ENCODE measurements at places on chromosomes 4 and X.
A peak's percentile ranks its signal among the peaks of the same experiment; 100 is the strongest.

DNA sequence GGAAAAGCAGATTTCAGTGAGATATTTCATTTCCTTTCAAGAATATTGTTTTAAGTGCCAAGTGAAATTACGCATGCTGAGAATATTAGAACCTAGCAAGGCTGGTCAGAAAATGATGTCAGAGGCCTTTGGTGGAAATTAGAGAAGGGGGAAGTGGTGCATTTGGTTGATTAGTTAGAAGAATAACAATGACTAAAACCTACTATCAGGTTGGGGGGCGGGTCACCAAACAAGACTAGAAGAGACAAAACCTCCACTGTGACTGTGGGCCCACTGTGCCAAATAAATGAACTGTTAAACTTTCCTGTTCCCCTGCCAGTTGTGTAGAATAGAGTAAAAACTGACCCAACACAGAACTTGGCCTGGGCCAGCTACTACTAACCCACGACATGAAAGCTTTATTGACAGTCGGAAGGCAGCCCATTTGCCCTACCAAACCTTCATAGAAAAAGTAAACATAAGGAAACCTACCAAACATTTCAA, 2.9 kb downstream of the RAPGEF2 start:
- no peak for DNase-seq

- DNase-seq, result no peak
Measured at GRCh38 chrX:153495903-153496589, 1.3 kb downstream of the BGN start.

GRCh38 chr4:4868758-4869723, 9.6 kb downstream of the MSX1 start:
- no peak for DNase-seq

DNA sequence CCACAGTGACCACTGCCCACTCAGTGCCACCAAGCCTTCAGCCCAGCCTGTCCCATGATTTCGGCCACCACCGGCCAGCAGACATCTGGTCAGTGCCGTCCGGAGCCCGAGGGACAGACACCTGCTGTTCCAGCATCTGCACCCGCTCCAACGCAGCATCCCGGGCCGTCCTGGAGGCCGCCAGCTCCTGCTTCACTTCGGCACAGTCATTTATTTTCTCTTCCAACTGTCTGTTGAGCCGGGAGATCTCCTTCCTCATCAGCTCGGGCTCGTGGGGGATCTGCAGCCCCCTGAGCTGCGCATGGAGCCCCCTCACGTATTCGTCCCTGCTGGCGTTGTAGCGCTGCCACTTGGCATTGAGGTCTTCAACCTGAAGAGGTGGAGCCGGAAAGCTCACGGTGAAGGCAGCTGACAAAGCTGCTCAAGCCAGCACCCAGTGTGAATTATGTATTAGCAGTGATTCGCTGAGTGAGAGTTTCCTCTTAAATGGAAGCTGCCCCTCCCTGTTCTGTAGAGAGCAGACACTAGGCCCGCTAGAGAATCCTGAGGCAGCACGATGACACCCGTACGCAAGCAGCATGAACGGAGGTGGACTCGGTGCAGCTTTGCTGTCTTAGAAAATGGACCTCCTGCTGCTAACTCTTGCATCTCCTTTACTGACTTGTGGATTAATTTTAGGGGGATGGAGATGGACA, 11.4 kb downstream of the TNIP2 start:
- no peak for DNase-seq

DNA sequence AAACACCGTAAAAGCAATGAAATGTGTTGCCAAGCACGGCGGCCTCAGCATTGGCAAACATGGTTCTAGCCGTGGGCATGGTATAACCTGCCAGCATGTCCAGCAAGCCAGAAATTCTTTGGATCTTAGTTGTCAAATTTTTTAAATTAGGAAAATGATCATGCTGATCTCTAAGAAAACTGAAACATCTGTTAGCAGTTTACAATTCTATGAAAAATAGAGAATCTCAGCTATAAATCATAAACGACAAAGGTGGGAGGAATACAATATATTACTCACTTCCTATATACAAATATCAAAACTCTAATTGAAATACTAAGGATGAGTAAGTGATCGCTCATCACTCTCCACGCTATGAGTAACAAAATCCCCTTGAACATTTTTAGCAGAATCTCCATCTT, 130.3 kb downstream of the ADGRA3 start:
- DNase-seq, result no peak

- peak; percentile 38 for DNase-seq
Measured at GRCh38 chr4:3644849-3645627, 112.8 kb upstream of the LRPAP1 start.

- DNase-seq, result no peak
Measured at GRCh38 chr4:26947318-26947717, 86.7 kb downstream of the STIM2 start.

GRCh38 chr4:3529363-3529762, 2.9 kb downstream of the LRPAP1 start:
- DNase-seq, result no peak

DNA sequence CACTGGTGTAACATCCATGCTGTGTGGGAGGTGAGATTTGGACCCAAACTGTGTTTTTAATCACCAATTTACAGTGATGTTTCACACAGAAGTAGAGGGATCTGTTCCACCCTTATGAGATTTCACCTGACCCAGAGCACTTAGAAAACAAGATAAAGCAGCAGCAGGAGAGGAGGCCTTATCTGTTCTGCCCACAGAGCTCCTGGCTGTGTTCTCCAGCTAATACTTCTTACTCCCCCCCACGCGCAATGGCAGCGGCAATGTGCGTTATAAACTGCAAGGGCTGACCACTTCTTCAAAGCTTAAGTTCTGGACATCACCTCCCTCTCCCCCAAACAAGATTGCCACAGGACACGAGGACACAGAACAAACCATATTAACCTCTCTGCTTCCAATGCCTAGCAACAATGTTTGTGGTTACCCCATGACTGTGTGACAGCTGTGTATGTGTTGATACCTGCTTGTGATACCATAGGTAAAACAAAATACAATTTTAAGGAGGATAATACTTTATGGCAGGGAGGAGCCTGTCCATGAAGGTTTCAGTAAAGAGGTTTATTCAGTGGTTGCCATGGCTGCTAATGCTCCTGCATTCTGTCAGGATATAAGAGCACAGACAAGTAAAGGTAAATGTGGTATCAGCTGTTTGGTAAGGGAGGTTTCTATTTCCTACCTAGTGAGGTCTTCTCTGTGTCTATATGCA, 210.0 kb downstream of the SOWAHB start:
- peak; percentile 11 for DNase-seq

- no peak for DNase-seq
Measured at GRCh38 chr4:146269228-146269653, 54.9 kb downstream of the REELD1 start.

GRCh38 chr4:121339307-121339706, 41.5 kb downstream of the QRFPR start:
- no peak for DNase-seq

GRCh38 chrX:150088766-150089518, 150.7 kb upstream of the EOLA2 start:
- no peak for DNase-seq

DNA sequence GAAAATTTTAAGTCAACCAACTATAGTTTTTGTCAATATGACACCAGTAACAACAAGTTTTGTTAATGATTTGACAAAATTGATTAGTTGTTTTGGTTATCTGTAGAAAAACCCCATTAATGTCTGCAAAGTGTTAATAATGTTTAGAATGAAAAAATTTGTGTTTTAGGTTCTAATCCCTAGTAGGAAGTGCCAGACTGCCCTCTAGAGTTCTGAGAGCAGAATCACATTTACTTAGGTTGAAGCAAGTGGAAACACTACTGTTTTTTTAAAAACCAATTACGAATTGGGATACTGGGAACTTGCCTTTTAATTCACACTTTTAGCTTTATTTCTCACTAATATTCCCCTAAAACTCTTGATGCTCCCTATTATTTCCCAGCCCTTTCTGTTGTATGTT, 101.1 kb upstream of the CYLC1 start:
- DNase-seq, result no peak

GRCh38 chr4:186979961-186980745, 256.5 kb upstream of the FAT1 start:
- DNase-seq, result no peak

GRCh38 chr4:11602606-11603340, 174.1 kb upstream of the HS3ST1 start:
- DNase-seq, result no peak

DNA sequence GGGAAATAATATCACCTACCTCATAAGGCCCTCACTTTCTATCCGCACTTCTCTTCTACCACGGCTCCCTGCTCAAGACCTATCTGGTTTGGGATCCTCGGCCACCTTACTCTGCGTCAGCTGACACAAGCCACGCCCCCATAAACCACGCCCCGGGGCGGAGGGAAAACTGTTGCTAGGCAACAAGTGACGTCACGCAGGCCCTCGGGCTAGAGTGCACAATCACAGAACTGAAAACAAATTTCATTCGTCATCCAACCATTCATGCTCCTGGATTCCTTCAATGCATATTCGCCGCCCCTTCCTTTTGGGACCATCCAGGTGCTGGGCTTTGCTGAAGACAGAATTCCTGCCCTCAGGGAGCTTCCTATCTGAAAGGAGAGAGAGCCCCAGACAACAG, 66.3 kb downstream of the SMC1A start:
- no peak for DNase-seq

DNA sequence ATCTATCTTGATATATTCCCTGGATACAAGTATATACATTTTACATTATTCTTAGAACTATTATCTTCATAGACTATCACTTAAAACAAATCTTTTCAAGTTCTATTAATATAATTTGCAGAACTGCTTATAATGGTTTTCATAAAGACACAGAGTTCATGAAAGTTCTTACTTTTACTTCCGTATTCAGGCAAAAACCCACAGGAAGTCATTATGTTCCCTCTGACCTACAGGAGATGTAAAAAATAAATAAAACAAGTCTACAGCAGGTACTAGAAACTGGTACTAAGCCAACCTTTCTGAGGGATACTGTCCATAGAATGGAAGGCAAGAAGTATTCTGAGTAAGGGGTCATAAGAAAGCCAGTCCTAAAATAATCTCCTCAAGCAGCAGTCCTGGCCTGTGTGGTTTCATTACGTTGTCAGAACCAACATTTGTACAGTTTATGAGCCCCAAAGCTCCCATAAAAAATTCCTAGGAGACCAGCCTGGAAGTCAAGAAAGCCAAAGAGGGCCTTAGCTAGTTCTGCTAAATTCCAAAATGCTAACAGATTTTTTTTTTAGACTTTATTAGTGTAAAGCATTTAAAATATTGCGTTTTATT, 68.6 kb downstream of the CAMK2D start:
- DNase-seq, result no peak

DNA sequence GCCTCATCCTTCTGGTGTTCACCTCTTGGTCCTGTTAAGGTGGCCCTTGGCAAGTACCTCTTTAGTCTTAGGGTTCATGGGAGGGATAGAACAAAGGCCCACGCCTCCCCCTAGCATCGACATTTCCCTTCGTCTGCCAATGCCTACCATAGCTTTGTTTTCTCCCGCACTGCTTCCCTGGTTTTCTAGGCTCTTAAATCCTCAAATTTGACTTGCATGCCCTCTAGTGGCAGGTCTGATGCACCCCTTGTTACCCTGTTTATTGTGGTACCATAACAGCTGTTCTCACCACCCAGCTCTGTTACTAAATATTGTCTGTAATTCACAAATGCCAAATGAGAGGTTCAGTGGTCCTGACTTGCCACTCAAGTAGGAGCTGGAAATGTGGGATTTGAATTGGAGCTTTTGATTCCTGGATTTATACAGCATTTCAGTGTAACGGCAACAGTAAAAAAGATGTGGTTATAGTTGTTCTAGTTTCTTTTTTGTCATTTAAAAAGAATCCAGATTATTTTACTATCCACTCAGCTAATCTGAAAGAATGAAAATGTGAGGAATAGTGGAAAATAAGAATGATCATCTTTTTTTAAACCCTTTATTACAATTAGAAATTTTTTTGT, 100.1 kb downstream of the REPS2 start:
- DNase-seq, result peak; percentile 29

- DNase-seq, result no peak
Measured at GRCh38 chr4:37981844-37982720, 21.9 kb downstream of the PTTG2 start.

DNA sequence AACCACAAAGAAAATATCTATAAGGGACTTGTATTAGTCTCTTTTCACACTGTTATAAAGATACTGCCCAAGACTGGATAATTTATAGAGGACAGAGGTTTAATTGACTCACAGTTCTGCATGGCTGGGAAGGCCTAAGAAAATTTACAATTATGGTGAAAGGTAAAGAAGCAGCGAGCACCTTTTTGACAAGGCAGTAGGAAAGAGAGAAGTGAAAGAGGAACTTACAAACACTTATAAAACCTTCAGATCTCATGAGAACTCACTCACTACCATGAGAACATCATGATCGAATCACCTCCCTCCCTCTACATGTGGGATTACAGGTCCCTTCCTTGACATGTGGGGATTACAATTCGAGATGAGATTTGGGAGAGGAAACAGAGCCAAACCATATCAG, 856.0 kb downstream of the TRAM1L1 start:
- no peak for DNase-seq

GRCh38 chrX:67004451-67004850, 365.6 kb upstream of the EDA2R start:
- no peak for DNase-seq

- DNase-seq, result no peak
Measured at GRCh38 chr4:80264825-80265224, 1.6 kb upstream of the FGF5 start.

GRCh38 chr4:29948858-29949257, 771.3 kb upstream of the PCDH7 start:
- DNase-seq, result no peak

DNA sequence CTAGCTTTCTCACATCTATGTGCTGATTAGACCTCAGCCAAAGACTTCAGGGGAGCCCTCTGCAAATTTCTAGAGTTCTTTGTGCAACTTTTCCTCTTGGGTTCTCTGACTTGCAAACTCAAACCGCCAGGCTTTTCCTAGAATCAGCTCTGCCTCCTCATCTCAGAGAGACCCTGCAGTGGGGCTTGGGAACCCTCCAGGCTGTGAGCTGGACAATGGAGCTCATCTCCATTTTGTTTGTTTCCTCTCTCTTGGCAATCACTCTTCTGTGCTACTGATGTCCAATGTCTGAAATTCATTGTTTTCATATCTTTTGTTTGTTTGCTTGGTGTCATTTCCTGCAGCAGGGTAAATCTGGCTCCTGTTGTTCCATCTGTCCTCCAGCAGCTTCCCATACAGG, 33.0 kb downstream of the GYPB start:
- DNase-seq, result no peak

DNA sequence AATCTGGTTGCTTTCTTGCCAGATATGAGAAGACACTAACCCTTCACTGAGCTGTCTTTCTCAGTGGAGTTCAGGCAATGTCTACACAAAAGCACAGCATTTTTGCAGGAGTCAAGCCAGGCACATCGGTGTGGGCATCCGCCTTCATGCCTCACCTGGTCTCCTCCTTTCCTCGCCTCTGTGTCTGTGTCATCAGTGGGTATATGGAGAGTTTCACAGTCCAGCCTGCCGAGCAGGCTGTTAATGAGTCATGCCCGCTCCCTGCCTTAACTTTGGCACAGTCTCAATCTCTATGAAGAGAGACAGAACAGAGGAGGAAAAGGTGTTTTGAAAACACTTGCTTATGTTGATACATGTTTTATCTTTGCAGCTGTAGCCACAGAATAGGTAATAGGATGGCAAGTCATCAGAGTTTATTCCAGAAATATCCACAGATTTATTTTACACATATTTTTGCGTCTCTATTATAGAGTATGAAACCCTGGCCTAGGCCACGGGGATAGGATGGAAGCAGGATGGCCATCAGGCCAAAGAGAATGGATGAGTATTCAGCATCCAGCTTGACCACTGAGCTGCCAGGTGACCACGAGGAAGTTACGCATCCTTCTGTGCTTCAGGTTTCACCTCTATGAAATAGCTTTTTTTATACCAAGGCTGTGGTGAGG, 32.8 kb upstream of the MAML3 start:
- DNase-seq, result peak; percentile 66
